NCI-H1092 treated with DMSO at 0.1 percent for 48 hours (cell line): ENCODE measurements at places on chromosomes 7 and 10.
A peak's percentile ranks its signal among the peaks of the same experiment; 100 is the strongest.

DNA sequence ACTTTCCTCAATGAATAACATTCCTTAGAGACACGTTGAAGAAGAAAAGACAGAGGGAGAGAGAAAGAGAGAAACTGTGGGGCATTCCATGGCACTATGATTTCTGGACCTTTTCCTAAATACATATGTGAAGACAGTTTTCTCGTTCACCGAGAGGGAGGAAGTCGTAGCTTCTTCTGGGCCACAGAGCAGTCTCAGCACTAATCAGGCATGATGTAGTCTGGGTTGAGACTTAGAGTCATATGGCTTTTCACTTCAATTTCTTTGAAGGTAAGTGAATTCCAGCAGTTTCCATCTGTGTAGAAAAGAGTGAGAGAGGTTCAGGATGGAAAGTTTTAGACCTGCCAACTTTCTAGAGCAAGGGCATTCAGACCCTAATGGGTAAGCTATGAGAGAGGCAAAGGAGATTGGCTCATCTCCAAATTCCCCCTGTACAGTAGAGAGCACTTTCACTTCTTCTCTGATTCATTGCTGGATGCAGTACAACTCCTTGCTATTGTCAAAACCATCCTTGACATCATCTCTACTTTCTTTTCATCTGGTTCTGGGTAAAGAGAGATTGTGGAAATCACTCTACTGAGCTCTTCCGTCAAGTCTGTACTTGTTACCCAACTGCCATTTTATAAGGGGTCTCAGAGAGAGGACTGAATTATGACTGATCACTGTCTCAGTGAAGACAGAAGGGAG is 31.5 kb upstream of the OR9A4 start:
- no peak for DNase-seq

GRCh38 chr10:43093423-43094076 is 16.7 kb downstream of the RET start:
- peak; percentile 25 for DNase-seq

GRCh38 chr10:70280099-70280498 is 3.7 kb downstream of the NPFFR1 start:
- no peak for DNase-seq

DNA sequence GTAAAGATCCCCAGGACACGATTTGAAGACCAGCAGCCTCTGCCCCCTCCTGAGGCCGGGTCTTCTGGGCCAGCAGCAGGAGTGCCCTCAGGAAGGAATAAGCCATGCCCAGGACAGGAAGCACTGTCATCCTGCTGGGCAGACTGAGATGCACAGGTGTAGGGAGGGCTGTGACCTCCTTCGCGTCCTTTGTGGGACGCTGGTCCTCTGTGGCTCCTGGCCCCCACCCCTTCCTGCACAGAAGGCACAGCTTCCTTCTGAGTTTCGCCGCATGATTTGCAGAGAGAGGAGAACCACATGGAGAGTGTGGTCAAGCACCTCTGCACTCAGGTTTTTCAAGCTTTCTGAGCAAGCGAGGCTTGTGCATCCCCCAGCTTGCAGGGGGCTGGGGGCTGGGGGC is 112.7 kb downstream of the RGS10 start:
- DNase-seq = no peak

- DNase-seq = no peak
Observed at GRCh38 chr10:112628951-112629609, 182.1 kb downstream of the VTI1A start.

- no peak for DNase-seq
Observed at GRCh38 chr10:12018438-12019282, 23.9 kb downstream of the UPF2 start.

GRCh38 chr7:150784954-150785353 is 15.2 kb downstream of the TMEM176B start:
- DNase-seq = no peak

DNA sequence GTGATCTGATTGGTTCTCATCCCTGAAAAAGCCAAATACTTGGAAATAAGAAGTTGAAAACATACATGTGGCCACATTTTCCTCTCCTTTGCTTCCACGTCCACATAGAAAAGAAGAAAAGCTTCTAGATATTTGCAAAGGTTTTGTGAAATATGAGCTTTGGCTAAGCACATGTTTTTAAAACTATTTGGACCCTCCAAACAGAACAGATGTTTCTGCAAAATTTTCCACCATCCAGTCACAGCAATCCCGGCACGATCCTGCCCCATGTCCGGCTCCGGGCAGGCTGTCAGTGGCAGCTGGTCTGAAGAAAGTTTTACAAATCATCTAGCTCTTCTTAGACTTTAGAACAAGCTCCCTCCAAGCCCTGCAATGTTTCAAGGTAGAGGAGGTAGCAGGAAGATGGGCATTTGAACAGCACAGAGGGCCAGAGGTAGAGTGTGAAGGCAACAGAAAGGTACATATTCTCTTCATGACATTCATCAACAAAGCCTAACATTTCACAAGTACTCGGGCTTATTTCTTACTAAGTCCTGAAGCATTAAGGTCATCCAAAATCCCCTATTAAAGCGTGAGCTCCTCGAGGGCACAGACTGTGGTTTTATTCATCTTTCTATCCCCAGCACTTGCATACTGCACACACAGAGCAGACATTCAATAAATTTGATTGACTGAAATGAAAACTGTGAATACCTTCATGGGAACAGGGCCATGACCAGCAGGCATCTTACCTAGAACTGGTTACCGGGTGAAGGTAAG is 110.1 kb downstream of the JAZF1 start:
- DNase-seq = no peak

DNA sequence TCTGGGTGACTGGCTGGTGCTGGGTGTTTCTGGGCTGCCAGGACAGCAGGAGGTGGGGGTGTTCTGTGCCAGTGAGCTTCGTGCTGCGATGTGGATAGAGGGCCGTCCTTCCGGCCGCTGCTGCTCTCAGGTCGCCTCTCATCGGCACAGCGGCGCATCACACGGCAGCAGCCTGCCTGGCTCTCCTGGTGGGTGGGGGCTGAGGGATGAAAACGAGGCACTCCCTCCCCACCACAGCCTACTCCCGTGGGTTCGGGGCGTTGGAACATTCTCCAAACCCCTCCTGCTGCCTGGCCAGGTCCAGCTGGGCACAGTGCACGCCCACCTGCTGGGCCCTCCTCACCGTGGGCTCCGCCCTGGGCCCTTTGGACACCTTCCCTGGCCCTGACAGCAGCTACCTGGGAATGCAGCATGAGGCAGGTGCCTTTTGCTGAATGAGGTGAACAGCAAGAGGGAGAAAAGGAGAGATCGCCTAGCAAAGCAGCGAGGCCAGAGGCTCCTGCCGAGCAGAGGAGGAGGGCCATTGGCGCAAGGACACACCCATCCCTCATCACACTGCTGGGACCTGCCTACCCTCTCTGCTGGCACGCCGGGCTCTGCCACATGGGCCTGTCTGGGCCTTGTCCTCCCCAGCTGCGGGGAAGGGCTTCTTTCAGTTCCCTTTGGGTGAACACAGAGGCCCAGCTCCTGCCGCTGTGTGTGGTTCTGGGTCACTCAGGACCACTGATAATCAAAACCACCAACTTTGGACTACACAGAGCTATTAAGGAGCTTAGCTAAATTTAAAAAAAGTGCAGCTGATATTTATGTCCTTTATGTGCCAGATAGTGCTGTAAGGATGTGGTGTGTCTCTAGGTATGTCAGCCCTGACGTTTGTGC is 33.4 kb downstream of the INPP5A start:
- no peak for DNase-seq

DNA sequence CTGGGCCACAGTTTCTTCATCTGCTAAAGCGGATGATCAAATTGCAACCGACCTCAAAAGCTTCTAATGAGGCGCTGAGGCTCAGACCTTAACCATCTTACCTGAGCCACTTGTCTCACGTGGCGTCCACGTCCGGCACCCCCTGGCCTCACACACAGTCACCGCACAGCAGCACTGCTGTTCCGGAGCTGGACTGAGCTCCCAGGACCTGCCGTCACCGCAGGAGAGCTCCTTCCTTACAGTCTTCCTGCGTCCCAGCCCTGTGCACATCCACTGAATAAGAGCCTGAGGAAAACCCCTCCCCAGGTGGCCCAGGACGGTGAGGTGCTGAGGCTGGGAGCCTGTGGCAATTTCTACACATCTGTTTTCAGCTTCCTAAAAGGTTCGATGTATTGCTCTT is 35.7 kb downstream of the TNS3 start:
- DNase-seq = no peak

GRCh38 chr10:84660450-84661159 is 332.2 kb downstream of the CCSER2 start:
- DNase-seq = no peak

GRCh38 chr10:943334-944033 is 12.0 kb upstream of the LARP4B start:
- no peak for DNase-seq

DNA sequence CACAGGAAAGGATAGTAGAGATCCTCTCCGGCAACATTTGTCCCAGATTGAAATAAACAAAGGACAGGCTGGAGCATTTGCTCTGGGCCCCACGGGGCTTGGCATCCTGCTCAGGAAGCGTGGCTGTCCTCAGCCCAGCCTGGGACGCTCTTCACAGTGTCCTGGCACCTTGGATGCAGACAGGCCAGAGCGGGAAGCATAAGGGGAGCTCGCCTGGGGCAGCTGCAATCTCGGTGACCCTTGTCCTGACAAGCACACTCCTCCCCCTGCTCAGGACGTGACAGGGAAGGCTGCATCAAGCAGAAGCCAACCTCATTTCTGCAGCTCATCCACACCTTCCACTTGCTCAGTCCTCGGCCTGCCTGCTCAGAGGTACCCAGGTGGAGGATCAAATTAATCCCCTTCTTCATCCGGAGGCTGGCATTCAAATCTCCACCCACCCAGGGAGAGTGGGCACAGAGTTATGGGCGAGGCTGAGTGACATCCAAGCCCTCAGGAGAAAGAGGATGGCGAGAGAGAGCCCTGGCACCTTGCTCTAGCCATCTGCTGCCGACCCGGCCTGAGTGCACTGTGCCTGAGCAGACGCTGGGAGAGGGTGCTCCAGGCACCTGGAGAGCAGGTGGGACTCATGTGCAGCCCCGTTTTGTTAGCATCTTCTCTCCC is 47.6 kb downstream of the ABRAXAS2 start:
- no peak for DNase-seq

DNA sequence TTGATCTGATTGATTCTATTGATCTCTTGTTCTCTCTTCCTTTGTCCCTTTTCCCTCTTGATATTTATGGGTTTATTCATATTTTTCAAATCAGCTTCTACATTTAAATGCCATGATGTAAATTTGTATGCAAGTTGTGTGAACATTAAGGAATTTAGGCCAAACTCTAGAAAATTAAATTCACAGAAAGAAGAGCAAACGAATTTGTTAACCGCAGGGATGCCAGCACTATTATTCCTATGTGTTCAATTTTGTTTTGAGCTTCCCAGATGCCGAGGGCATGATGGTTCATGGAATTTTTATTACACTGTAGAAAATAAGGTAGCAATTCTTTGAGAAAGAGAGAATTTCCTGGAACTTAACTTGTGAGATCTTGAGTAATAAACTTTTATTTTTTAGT is 220.9 kb downstream of the BUB3 start:
- DNase-seq = no peak

GRCh38 chr7:6446838-6447580 is 745 bp downstream of the DAGLB start:
- peak; percentile 58 for DNase-seq

DNA sequence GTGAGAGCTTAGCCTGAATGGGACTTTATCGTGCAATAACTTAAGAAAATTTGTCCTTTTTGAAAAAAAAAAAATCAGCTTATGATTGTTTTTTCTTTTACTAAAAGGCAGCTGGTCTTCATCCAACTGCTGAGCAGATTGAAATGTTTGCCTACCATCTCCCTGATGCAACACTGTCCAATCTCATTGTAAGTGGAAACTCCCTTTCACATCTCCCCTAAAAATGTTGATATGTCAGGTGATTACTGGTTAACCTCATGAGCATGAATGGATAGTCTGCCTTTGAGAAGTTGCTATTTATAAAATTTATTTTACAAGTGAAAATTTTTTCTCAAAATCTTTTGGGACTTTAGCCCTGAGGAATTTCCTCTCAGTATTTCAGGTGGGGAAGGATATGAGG is 17.8 kb upstream of the HKDC1 start:
- no peak for DNase-seq

DNA sequence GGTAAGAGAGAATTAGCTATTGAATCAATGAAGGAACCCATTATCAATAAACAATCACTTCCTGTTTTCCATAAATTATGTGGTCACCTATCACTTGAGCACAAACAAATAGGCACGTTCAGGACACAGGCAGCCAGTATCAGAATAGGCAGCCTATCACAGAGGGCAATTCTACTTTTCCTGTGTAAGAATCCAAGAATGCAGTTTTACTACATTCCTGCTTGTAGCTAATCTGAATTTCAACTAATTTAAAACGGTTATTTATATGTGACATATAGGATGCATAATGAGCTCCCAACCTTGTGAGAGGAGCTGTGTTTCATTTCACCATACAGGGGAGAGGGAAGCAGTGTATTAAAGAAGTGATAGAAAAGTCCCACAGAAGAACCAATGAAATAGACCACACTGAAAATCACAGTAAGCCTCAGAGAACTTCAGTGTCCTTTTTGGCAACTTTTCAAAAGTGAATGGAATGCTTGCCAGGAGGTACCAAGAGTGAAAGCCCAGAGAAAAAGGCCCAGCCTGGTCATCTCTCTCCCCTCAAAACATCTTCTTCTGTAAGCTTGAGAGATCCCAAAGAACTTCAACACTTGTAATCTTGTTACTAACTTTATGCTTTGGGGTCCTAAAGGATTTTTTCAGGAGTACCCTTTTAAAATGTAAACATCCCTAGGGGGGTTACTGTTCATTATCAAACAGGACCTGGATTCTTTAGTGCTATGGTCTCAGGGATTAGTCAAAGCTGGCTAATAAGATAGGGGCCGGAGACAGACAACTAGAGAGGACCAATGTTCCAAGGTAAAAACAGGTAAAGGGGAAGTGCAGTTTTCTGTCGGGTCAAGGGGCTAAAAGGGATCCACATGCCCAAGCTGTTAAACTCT is 1.3 kb downstream of the IMMP2L start:
- DNase-seq = peak; percentile 46

DNA sequence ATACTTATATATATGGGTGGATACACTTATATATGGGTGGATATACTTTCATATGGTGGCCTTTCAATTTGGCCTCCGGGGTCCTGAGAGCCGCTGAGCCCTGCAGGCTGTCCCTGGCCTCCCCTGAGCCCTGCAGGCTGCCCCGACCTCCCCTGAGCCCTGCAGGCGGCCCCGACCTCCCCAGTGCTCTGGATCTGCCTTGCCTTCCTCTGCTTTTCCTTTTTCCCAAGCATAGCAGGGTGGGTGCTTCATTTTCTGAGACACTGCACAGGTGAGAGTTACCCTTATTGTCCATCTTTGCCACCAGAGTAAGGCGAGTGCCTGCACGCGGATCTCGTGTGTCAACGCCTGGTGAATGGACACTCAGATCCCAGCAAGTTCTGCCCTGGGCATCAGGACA is 106.6 kb downstream of the VIPR2 start:
- DNase-seq = no peak

GRCh38 chr7:93711926-93712325 is 137.4 kb upstream of the CALCR start:
- DNase-seq = no peak

DNA sequence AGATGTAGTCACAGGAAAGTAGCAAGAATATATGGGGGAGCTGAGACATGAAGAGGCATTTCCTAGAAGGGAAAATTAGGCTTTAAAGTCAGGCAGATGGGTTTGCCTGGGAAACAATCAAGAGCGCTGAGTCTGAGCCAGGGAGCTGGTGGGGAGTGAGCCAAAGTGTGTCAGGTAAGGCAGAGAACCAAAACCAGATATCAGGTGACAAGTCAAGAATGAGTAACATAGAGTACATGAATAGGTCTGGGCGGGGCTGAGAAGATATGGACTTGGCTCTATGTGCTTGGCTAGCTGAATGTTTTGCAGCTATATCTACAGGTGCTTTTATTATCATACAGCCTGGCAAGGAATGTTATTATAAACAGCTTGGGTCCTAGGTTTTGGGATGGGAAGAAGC is 49.3 kb downstream of the GPR141 start:
- DNase-seq = no peak
